Activated CD8-positive, alpha-beta memory T cell treated with anti-CD3 and anti-CD28 coated beads, Interleukin-2, amount 10 ng/mL, durations not matched to agents 7 days and 5 days (primary cell): ENCODE measurements at places on chromosomes 7 and 10. TPM values are rescaled to one million over a fixed set of nuclear protein-coding genes. Genes with fewer than 3 reads are reported as not detected.

The NUPR2 gene
- total RNA-seq = not detected

The PLEKHA1 gene
- total RNA-seq = 5.3 TPM

The CLEC2L gene
- not detected for total RNA-seq

The COL28A1 gene
- not detected for total RNA-seq

The CPA1 gene
- total RNA-seq = not detected

The OR2A42 gene
- not detected for total RNA-seq

The SPDYE16 gene
- total RNA-seq = 0.52 TPM

The CLCN1 gene
- 0.09 TPM for total RNA-seq

The NPC1L1 gene
- total RNA-seq = not detected

The C1GALT1 gene
- total RNA-seq = 45.9 TPM

The PPP1R3C gene
- total RNA-seq = not detected

The TAS2R38 gene
- total RNA-seq = not detected

The GHRHR gene
- total RNA-seq = not detected

The SFTPD gene
- not detected for total RNA-seq

The OR2A12 gene
- not detected for total RNA-seq

The KIF5B gene
- 65.2 TPM for total RNA-seq

The NUTM2E gene
- total RNA-seq = 0.28 TPM

The CTAGE15 gene
- total RNA-seq = not detected
